CD4-positive, alpha-beta T cell (primary cell): ENCODE measurements at places on chromosomes 1 and 21.

DNA sequence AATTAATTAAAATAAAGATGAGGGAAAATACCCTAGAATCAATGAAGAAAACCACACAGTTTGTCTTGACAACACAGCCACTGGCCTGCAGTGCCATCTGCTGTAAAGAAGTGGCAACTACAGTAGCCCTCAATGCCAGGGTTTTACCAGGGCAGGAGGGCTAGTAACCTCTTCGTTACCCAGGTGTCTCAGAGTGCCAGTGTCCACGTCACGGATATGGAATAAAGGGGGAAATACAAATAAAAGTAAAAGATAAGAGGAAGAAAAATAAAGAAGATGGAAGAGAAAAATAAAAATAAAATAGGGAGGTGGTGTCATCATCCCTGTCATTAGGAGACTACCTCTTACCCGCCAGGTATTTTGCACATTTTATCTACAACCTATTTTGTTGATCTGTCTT lies 14.2 kb upstream of the SLC44A3 start:
- H3K4me1 ChIP-seq, result peaks cover 5% of the 10 kb centered on the region
- H3K4me3 ChIP-seq, result no peak overlapping the region
- peak; percentile 17 for DNase-seq
- no peaks in the 10 kb centered on the region for H3K36me3 ChIP-seq

DNA sequence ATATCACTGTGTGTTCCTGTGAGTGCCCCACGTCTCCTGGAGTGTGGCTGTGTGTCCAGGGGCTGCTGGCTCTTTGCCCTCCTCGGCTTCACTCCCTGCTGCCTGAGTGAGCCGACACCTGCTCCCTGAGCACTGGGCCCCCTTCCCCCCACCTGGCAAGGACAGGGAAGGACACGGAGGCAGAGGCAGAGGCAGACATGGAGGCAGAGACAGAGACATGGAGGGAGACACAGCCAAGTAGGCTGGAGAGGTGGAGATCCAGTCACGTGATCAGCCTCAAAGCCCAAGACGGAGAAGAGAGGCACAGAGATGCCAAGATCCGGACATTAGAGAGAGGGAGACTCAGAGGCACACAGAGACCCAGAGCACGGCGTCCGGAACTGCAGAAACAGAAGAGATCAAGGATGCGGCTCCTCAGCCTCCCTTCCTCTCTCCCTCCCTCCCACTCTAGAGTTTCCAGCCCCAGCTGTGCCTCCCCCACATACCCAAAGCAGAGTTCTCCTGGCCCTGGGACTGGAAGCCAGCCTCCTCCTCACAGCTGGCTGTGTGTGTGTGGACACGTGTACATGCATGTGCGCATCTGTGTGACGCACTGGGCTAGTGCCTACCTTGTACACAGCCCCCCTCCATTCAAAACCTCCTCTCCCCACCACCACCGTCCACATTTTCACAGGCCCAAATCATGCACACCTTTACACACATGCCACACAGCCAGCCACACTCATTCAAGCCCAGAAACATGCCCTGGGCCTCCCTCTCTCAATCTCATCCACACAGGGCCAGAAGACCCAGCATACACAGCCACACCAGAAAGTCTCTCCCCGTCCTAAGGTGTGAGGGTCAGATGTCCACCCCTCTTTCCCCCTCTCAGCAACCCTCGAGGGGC lies 39.1 kb upstream of the WASF2 start:
- H3K4me3 ChIP-seq, result peak overlapping the region; percentile 38
- no peak for DNase-seq
- no peak overlapping the region for H3K27ac ChIP-seq
- H3K36me3 ChIP-seq, result peaks cover 12% of the 10 kb centered on the region

GRCh38 chr1:53964109-53964508 lies 18.0 kb downstream of the LRRC42 start:
- peaks cover 47% of the 10 kb centered on the region for H3K36me3 ChIP-seq
- no peaks in the 10 kb centered on the region for H3K4me1 ChIP-seq
- no peak overlapping the region for H3K27ac ChIP-seq
- H3K27me3 ChIP-seq, result no peaks in the 10 kb centered on the region
- no peak overlapping the region for H3K4me3 ChIP-seq

- no peak for DNase-seq
- H3K36me3 ChIP-seq, result no peaks in the 10 kb centered on the region
- H3K4me3 ChIP-seq, result no peak overlapping the region
- no peak overlapping the region for H3K27ac ChIP-seq
Observed at GRCh38 chr1:93033029-93033428, 46.1 kb upstream of the MTF2 start.

DNA sequence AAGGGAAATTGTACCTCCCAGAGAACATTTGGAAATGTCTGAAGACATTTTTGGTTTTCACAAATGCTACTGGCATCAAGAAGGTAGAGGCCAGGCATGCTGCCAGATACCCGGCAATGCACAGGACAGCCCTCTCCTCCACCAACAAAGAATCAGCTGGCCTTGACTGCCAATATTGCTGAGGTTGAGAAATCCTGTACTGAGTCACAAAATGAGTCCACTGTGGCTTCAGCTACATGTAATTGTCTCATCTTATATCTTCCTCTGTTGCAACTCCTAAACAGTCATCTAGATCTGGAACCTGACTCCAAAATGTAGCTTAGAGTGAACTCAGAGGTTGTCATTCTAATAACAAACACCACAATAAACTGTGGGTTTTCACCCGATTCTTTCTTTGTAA lies 327.5 kb upstream of the POGK start:
- no peak overlapping the region for H3K27ac ChIP-seq
- no peaks in the 10 kb centered on the region for H3K27me3 ChIP-seq
- no peak for DNase-seq
- H3K36me3 ChIP-seq, result no peaks in the 10 kb centered on the region

DNA sequence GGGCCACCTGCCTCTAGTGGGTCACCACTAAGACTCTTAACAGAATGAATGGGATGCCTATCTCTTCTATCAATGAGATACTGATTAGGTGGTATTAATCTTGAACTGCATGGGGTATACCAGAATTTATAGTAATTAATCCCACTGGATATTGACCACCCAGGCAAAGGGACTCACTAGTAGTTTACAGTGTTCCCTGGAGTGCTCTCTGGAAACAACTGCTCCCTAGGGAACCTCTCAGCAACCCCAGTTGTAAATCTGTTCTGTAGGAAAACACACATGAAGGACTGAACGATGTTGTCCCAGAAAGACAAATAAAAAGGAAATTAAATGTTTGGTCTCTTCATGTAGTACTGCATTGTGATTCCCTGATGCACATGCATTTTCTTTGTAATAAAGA lies 430.5 kb downstream of the HLX start:
- H3K27ac ChIP-seq, result no peak overlapping the region
- H3K4me1 ChIP-seq, result no peaks in the 10 kb centered on the region
- DNase-seq, result no peak

DNA sequence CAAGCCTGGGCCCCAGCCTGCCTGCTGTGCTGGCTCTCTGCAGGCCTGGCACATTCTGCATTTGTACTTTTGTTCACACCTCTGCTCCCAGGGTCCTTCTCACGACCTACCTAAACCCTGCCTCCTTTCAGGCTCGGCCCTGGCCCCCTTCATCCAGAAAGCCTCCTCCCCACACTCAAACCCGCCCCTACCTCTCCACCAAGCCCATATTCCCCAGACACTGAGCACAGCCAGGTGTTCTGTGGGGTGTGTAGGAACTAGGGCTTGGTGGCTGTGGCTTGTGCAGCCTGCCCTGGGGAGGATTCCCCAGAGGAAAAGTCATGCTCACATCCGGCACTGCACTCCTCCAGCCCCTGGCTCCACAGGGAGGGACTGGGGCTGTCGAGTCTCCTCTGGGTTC lies 8.2 kb upstream of the MIXL1 start:
- no peaks in the 10 kb centered on the region for H3K27me3 ChIP-seq
- no peak for DNase-seq
- H3K27ac ChIP-seq, result no peak overlapping the region
- no peaks in the 10 kb centered on the region for H3K4me1 ChIP-seq
- no peak overlapping the region for H3K4me3 ChIP-seq

- H3K27ac ChIP-seq, result no peak overlapping the region
- H3K4me1 ChIP-seq, result peaks cover 47% of the 10 kb centered on the region
- peak overlapping the region; percentile 22 for H3K4me3 ChIP-seq
- no peak for DNase-seq
Observed at GRCh38 chr1:18643154-18644012, 12.7 kb downstream of the PAX7 start.

DNA sequence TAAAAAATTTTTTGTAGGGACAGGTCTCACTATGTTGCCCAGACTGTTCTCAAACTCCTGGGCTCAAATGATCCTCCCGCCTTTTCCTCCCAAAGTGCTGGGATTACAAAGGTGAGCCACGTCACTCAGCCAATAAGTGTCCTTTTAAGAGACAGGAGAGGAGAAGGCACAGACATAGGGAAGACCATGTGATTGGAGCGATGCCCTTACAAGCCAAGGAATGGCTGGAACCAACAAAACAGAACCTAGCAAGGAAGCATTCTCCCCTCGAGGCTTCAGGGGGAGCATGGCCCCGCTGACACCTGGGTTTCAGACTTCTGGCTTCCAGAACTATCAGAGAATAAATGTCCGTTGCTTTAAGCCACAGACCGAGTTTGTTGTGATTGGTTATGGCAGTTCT lies 37.0 kb downstream of the NDUFS5 start:
- H3K4me1 ChIP-seq, result no peaks in the 10 kb centered on the region
- peaks cover 2% of the 10 kb centered on the region for H3K27me3 ChIP-seq
- no peaks in the 10 kb centered on the region for H3K36me3 ChIP-seq
- no peak overlapping the region for H3K27ac ChIP-seq
- DNase-seq, result no peak
- no peak overlapping the region for H3K4me3 ChIP-seq

DNA sequence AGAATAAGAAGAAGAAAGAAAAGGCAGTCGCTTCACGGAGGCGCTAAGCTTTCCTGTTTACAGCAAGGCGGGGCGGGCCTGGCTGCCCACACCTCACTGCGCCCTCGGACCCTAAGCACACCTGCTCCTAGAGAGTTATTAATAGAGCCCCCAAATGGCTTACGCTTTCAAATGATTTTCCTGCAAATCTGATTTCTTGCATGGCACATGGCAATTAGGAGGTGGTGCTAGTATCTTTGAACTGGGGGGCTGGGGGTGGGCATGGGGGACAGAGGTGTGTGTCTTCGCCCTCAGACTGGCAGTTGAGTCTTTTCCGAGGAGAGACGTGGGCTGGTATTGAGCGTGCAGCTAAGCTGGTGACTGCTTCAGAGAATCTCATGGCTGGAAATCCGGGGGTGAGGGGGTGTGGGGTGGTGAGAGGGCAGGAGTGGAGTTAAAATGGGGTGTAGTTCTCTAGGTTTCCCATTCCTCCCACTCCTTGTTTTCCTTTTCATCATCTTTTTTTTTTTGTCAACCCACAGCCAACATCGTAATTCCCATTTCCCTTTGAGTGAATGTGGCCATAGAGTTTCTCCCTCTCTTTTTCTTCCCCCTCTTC lies 1.3 kb downstream of the S1PR1 start:
- H3K4me1 ChIP-seq, result peaks cover 50% of the 10 kb centered on the region
- H3K4me3 ChIP-seq, result peak overlapping the region; percentile 87
- H3K36me3 ChIP-seq, result peaks cover 44% of the 10 kb centered on the region
- H3K27ac ChIP-seq, result peak overlapping the region; percentile 56
- H3K27me3 ChIP-seq, result no peaks in the 10 kb centered on the region

DNA sequence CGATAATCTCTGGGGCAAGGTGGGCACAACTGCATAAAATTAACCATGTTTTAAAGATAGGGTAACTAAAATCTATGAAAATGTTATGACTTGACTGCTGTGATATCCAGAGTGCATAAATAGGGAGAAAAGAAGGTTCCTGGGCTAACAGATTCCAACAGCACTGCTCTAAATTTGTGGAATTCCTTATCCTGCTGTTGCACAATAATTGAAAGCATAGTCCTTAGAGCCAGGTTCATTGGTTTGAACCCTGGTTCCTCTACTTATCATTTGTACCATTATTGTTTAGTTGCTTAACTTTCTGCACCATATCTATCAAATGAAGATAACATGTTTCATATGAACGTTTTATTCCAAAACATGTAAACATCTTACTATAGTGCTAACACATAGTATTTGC lies 219.0 kb downstream of the NUF2 start:
- H3K4me1 ChIP-seq, result no peaks in the 10 kb centered on the region
- H3K36me3 ChIP-seq, result no peaks in the 10 kb centered on the region
- no peak overlapping the region for H3K27ac ChIP-seq
- H3K4me3 ChIP-seq, result no peak overlapping the region
- H3K27me3 ChIP-seq, result no peaks in the 10 kb centered on the region

DNA sequence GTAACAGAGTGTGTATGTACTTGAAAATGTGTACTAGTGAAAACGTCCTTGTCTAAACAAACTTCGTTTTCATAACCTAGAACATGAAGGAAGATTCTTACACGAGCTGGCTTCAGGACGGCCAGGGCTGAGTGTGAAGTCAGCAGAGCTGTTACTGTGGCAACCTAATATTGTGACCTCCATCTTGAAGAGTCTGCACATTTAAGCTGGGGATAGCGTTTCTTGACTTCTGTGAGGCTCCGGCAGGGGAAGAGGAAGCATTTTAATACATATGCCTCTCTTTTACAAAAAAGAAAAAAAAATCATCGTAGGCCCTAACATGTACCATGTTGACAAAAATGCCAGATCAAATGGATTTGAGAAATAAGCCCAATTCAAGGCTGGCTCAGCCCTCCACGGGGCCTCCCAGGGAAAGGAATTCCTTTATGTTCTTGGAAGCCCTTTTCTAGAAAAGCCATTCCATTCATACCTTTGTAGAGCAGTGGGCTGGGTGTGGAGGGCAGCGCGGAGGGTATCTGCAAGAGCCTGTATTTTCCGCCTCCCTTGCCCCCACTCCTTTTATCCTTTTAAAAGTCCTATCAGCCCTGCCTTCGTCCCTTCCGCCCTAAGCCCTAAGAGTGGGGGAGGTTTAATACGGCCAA lies 51.1 kb downstream of the SIM2 start:
- no peak for DNase-seq
- peaks cover 15% of the 10 kb centered on the region for H3K27me3 ChIP-seq
- H3K36me3 ChIP-seq, result no peaks in the 10 kb centered on the region
- H3K4me1 ChIP-seq, result peaks cover 5% of the 10 kb centered on the region
- H3K27ac ChIP-seq, result no peak overlapping the region
- no peak overlapping the region for H3K4me3 ChIP-seq

DNA sequence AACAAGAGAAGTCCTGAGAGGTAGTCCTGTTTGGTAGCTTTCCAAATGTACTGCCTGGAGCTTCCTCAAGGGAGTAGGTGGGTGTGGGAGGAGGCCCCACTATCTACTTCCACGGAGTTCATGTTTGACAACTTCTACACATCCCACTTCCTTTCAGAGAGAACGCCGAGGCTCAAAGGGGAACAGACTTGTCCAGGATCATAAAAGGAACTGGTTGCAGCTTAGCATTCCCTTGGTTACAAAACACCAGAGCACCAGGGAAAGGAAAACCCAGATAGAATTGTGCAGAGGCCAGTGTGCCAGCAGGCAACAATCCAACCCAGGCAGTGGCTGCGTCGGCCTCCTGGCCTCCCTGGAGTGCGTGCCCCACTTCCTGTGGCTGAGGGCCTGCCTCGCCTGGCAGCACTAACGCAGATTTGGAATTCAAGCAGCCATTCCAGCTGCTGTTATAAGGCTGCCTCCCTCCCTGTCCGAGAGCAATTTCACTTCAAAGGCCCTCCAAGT lies 4.2 kb upstream of the RAP1GAP start:
- H3K27me3 ChIP-seq, result peaks cover 7% of the 10 kb centered on the region
- H3K27ac ChIP-seq, result no peak overlapping the region
- no peak overlapping the region for H3K4me3 ChIP-seq
- H3K4me1 ChIP-seq, result peaks cover 18% of the 10 kb centered on the region
- H3K36me3 ChIP-seq, result peaks cover 3% of the 10 kb centered on the region
